ENCODE measurements at places on chromosomes 4 and X. TPM values are rescaled to one million over a fixed set of nuclear protein-coding genes. Genes with fewer than 3 reads are reported as not detected.

DNA sequence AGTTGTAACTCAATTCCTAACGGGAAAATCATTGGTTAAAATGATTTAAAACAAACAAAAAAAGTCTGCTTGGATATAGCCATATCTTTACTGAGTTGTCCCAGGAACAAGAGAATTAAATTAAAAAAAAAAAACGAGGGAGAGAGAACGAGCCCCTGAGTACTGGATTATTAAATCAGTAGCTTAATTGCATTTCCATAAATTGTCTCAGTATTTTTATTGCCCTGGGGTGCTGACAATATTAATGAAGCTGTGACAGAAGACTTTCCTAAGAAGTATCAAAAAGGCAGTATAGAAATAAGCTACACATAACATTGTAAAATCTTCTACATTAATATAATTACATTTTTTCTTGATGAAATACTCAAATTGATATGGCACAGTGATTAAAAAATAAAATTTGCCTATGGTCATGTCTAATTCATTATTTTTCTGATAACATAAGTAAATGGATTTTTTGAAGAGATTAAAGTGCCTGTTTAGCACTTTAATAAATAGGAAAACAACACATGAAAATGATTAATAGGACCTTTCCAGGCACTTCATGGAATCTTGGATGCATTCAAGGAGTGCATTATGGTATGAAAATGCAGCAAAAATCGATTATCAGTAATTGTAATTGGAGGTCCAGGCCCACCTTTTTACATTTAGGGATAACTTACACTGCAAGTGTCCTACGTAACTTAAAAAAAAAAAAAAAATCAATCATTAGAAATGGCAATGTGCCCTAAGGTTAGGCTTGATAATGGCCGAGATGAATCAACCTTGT, 2233.4 kb downstream of the ARAP2 start:
- no peak overlapping the region for H3K4me3 ChIP-seq
- no peak overlapping the region for H3K27ac ChIP-seq
- no peaks in the 10 kb centered on the region for H3K27me3 ChIP-seq

DNA sequence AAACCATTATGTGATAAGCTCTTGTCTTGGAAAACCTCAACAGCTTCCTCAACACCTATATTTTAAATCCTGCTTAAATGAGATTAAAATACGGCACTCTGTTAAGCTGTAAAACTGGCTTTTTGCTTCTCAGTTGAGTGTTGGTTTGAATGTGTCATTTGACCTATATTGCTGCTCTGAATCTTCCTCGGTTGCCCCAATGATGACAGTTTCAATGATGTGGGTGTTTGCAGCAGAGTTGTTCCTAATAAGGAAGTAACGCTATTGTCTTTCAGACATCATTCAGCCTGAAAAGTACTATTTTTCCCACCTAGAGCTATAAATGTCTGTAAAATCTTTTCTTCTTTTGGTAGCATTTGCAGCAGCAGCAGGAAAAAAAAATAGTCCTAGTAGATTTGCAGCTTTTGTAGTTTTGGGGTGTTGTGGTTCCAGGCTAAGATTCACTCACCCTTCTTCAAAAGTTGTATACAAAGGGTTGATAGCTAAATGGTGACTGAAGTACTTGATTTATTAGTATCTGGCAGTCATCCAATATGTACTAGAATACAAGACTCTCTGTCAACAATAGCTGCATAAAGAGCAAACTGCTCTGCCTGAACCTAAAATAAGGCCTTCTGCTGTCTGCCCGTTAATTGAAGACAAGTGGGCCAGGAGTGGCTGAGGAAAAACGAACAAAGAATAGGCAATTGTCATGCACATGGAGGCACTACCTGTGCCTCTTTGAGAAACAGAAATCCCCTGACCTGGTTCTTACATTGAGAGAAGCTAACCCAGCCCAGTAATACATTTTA, 333.1 kb downstream of the IL1RAPL1 start:
- no peak overlapping the region for H3K27ac ChIP-seq
- no peaks in the 10 kb centered on the region for H3K4me1 ChIP-seq
- no peak for DNase-seq
- H3K4me3 ChIP-seq, result no peak overlapping the region
- no peaks in the 10 kb centered on the region for H3K27me3 ChIP-seq
- H3K36me3 ChIP-seq, result no peaks in the 10 kb centered on the region

- H3K27me3 ChIP-seq, result no peaks in the 10 kb centered on the region
- peaks cover 9% of the 10 kb centered on the region for H3K4me1 ChIP-seq
- H3K36me3 ChIP-seq, result no peaks in the 10 kb centered on the region
- H3K4me3 ChIP-seq, result no peak overlapping the region
- DNase-seq, result no peak
- no peak overlapping the region for H3K27ac ChIP-seq
These were observed 321.3 kb downstream of the PTTG2 start for GRCh38 chr4:38281371-38282071.

DNA sequence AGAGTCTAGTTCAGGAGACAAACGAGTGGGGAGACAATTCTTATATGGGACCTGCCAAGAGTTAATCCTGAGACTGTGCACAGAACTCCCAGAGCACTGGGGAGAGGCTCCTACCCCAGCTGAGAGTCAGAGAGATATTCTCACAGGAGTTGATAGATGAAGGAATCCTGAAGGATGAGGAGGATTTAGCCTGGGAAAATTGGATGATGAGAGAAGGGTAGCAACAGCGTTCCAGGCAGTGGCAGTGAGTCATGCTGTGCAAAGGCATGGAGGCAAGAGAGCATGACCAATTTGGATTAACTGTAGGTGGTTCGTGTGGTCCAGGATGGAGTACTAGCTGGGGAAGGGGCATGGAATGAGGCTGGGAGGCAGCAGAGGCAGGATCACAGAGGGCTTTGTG, 318.6 kb downstream of the LDB2 start:
- H3K27me3 ChIP-seq, result no peaks in the 10 kb centered on the region
- no peak overlapping the region for H3K27ac ChIP-seq
- no peaks in the 10 kb centered on the region for H3K4me1 ChIP-seq
- H3K4me3 ChIP-seq, result no peak overlapping the region
- DNase-seq, result no peak
- H3K36me3 ChIP-seq, result no peaks in the 10 kb centered on the region

GRCh38 chr4:70313736-70314135, 21.0 kb upstream of the CABS1 start:
- no peak overlapping the region for H3K4me3 ChIP-seq
- no peaks in the 10 kb centered on the region for H3K4me1 ChIP-seq
- no peaks in the 10 kb centered on the region for H3K36me3 ChIP-seq

- H3K36me3 ChIP-seq, result no peaks in the 10 kb centered on the region
- H3K4me3 ChIP-seq, result no peak overlapping the region
- H3K27ac ChIP-seq, result peak overlapping the region; percentile 32
- DNase-seq, result no peak
- H3K27me3 ChIP-seq, result no peaks in the 10 kb centered on the region
These were observed 13.8 kb downstream of the MOB1B start for GRCh38 chr4:70915874-70916559.

DNA sequence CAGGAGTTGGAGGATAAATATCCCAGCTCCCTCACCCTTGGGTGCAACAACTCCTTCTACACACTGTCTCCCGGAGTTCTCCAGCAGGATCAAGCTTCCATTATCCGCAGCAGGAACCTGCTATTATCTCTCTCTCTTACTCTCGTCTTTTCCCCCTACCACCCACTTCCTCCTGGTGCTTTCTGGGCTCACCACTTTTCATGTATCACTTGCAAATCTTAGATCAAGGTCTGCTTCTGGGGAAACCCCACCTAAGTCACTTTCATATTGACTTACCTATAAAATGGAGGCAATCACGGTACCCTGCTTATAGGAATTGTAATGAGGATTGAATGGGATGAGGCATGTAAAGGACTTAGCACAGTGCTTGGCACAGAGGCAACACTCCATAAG, 589.5 kb downstream of the BCOR start:
- no peak for DNase-seq
- no peaks in the 10 kb centered on the region for H3K4me1 ChIP-seq
- H3K4me3 ChIP-seq, result no peak overlapping the region
- no peaks in the 10 kb centered on the region for H3K27me3 ChIP-seq

GRCh38 chr4:136865526-136865925, 666.8 kb downstream of the PCDH18 start:
- DNase-seq, result no peak
- H3K27ac ChIP-seq, result no peak overlapping the region
- H3K36me3 ChIP-seq, result no peaks in the 10 kb centered on the region
- no peaks in the 10 kb centered on the region for H3K27me3 ChIP-seq
- no peak overlapping the region for H3K4me3 ChIP-seq

GRCh38 chrX:74931214-74931613, 6.0 kb upstream of the NEXMIF start:
- DNase-seq, result no peak
- no peaks in the 10 kb centered on the region for H3K4me1 ChIP-seq
- no peaks in the 10 kb centered on the region for H3K27me3 ChIP-seq
- H3K27ac ChIP-seq, result no peak overlapping the region
- H3K36me3 ChIP-seq, result no peaks in the 10 kb centered on the region

DNA sequence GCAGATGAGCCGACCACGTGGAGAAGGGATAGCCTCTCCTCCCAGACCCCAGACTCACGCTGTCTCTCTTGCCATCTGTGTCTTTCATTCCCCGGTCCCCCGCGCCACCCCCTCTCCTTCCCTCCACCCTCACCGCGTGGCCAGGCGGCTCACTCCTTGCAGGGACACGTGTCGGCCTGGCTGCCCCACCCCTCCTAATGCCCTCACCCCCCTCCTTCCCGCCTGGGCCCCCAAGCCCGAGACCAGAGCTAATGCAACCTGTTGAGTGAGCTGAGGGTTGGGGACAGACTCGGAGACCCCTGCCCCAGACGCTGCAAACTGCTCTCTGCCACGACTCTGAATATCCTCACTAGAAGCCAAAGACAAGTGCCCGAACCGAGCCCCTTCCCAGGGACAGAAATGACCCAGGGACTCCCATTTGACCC, 1.8 kb downstream of the SLC38A5 start:
- H3K27ac ChIP-seq, result no peak overlapping the region
- no peak for DNase-seq
- H3K4me3 ChIP-seq, result peak overlapping the region; percentile 44
- no peaks in the 10 kb centered on the region for H3K4me1 ChIP-seq
- no peaks in the 10 kb centered on the region for H3K27me3 ChIP-seq

DNA sequence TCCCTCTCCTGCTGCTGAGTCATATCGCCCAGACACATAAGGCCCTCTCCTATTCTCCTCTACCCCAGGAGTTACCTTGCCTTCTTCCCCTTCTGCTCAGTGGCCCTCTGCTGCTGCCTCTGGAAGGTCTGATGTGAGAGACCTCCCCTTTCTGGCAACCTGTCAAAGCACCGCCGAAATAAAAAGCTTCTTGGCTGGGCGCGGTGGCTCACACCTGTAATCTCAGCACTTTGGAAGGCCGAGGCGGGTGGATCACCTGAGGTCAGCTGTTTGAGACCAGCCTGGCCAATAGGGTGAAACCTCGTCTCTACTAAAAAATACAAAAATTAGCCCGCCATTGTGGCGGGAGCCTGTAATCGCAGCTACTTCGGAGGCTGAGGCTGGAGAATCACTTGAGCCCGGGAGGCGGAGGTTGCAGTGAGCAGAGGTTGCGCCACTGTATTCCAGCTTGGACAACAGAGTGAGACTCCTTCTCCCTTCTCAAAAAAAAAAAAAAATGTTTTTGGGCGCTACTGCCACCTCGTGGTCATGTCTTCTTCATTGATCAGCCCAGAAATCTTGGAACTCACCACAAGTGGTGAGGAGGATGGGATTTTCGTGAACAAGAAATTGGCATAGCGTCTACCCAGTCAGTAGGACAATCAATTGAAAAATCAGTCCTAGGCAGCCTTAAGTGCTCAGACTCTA, 8.6 kb upstream of the ZXDA start:
- peak; percentile 45 for DNase-seq
- H3K4me3 ChIP-seq, result no peak overlapping the region
- H3K36me3 ChIP-seq, result no peaks in the 10 kb centered on the region

- no peak for DNase-seq
- no peak overlapping the region for H3K27ac ChIP-seq
- no peaks in the 10 kb centered on the region for H3K4me1 ChIP-seq
- H3K4me3 ChIP-seq, result no peak overlapping the region
- H3K36me3 ChIP-seq, result no peaks in the 10 kb centered on the region
These were observed 32.5 kb upstream of the FRAS1 start for GRCh38 chr4:78024576-78025091.

- no peaks in the 10 kb centered on the region for H3K36me3 ChIP-seq
- H3K4me3 ChIP-seq, result no peak overlapping the region
- no peaks in the 10 kb centered on the region for H3K4me1 ChIP-seq
- DNase-seq, result no peak
- H3K27ac ChIP-seq, result no peak overlapping the region
These were observed 26.1 kb upstream of the CBLL2 start for GRCh38 chrX:22246620-22247019.

GRCh38 chr4:77395481-77395880, 210.1 kb upstream of the CXCL13 start:
- H3K27ac ChIP-seq, result no peak overlapping the region
- no peaks in the 10 kb centered on the region for H3K36me3 ChIP-seq
- no peaks in the 10 kb centered on the region for H3K4me1 ChIP-seq

- H3K4me1 ChIP-seq, result no peaks in the 10 kb centered on the region
- H3K4me3 ChIP-seq, result no peak overlapping the region
- no peaks in the 10 kb centered on the region for H3K36me3 ChIP-seq
- peak overlapping the region; percentile 85 for H3K27ac ChIP-seq
- H3K27me3 ChIP-seq, result no peaks in the 10 kb centered on the region
These were observed 12.2 kb downstream of the ARHGEF6 start for GRCh38 chrX:136768469-136769084.

DNA sequence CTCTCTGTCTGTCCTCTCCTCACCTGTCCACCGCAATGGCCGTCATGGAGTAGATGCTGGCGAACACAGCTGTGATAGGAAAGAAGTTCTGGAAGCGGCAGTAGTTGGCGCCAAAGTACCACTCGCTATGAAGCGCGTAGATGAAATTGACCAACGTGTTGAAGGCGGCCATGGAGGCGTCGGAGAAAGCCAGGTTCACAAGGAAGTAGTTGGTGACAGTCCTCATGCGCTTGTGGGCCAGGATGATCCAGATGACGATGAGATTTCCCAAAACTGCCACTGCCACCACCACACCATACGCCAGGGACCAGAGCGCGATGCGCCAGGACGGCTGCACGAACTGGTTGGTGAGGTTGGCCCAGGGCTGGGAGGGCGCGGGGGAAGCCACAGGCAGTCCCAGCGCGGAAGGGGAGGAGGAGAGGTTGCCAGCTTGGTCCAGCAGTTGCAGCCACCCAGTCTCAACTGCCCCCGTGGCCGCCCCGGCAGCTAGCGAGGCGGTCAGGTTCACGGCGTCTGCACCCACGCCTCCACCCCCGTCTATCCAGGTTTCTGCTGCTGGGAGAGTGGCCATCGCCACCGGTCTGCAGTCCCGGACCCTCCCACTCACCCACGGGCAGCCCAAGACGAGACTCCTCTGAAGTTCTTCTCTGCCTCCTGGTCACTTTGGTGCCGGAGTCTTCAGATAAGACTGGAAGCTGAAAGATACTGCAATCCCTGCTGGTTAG, 518 bp downstream of the TACR3 start:
- DNase-seq, result no peak
- H3K36me3 ChIP-seq, result no peaks in the 10 kb centered on the region

UBE2K gene
- 54.3 TPM for total RNA-seq

MAGT1 gene
- total RNA-seq, result 57.9 TPM

MMRN1 gene
- 42.6 TPM for total RNA-seq

DIAPH2 gene
- 34.2 TPM for total RNA-seq

ADH4 gene
- 0.27 TPM for total RNA-seq
